ENCODE measurements at places on chromosomes 12 and 14.
A peak's percentile ranks its signal among the peaks of the same experiment; 100 is the strongest.

- no peak for DNase-seq
Observed at GRCh38 chr14:55450124-55450523, 9.7 kb upstream of the TBPL2 start.

DNA sequence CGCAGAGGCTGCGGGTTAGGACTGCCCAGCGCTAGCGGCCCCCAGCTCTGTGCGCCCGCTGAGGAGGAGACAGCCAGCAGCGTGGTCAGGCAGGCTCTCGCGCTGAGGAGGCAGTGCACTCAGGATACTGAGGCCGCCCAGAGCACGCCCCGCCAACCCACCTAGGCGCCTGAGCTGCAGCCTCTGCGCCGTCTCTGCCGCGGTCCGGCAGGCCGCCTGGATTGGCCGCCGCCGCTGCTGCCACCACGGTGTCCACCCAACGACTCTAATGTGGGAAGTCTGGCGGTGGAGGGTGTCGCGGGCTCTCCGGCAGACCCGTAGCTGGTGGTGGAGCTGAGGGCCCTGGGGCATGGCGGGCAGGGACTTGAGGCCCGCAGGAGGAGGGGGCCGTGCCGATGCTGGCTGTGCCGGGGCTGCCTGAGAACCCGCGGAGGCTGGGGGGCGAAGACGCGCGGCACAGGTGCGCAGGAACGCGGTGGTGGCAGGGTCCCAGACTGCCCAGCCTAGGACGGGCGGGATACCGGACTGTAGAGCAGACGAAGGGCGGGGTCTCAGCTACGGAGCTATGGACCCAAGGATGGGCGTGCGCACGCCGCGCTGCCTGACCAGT, 69.9 kb downstream of the ASCL4 start:
- no peak for DNase-seq

DNA sequence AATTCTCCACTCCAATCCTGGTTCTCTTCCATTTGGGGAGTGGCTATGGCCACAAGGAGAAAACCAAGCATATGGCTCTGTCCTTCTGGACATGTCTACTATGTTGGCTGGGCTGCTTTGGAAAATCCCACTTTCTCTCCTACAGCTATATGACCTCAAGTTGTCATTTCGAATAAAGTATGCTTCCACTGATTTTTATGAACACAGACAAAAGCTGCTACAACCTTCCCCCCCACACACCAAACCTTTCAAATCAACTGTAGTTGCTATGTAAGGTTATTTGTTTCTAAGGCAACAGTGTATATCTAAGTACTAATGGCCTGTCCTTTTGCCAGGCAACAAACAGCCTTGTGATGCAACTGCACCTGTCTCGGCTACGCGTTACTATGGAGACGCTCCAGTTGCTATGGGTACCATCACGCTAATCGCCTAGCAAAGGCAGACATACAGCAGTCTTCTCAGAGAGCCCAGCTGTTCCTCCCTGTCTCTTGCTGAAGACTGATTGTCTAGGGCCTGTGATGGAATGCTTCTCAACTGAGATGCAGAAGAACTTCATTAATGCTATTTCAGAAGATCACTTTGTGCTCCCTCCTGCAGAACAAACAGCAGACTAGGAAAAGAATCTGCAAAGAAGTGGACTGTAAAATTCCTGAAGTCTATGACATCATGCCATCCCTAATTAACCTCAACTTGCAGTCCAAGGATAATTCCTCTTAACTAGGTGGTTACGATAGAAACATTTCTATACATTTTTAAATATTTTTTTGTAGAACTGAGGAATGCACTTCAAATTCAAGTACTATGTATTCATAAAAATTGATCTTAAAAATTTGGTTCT, 67.6 kb downstream of the FOXN3 start:
- DNase-seq = no peak

- DNase-seq = no peak
Observed at GRCh38 chr12:59453475-59453874, 142.4 kb upstream of the SLC16A7 start.

DNA sequence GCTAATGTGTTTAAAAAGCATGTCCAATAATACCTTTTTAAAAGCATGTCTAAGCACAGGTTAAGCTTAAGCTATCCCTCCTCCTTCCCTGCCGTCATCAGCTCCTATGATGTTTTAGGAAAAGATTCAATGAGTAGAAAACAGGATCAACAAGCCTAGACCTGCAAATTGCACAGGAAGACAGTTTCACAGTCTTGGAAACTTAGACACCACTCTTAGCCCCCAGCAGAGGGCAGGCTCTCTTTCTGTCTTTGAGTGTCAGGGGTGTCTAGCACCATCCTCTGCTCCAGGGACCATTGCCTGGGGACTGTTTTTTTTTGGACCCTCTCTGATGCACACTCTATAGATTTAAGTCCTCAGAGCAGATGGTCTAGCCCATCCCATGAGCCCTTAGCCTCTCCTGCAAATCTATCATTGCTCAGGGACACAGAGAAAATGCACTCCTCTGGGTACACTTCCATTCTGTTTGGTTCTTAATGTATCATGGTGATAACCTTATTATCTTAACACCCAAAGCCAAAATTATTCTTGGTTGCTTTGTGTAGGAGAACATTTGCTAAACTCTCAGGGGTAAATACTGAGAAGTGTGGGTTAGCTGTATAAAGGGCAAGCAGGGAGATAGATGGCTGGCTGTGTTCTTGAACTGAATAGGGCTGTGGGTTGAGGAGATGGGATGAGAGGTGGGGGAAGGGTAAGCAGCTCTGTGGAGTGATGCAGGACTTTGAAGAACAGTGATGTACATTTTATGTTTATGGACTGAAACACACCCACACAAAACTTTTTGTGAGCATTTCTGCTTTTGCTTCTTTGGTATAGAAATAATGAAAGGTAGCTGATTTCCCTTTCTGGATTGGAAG, 259.9 kb upstream of the DDHD1 start:
- no peak for DNase-seq

DNA sequence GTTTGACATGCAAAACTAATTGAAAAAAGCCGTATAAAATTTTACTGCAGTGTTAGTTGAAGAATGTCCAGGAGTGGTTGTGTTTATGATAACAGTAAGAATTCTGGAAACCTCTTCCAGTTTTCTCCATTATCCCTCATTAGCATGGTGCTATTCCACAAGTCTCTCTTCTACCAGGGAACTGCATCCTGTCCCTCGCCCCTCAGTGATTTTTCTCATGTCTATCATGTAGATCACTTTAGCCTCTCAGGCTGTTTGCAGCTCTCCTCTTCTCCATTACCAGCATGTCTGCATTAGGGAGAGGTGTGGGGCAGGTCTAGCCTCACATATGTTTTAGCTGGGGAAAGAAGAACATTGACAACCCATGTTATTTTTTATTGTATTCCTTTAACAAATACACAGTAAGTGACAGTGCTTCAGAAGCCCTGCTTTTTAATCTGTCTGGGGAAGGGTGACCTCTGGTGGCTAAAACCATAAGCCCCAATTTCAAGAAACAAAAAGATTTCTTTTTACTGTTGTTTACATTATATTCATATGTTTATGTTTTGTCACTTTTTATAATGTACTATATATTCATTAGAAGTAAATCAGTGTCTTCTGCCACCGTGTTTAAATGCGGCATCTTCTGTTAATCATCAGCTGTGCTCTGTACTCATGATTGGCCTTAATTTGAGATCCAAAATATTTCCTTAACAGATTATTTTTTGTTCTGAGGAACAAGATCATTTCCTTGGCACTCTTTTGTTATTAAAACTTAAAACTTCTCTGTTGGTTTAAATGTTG, 70.7 kb downstream of the RASSF8 start:
- DNase-seq = no peak

DNA sequence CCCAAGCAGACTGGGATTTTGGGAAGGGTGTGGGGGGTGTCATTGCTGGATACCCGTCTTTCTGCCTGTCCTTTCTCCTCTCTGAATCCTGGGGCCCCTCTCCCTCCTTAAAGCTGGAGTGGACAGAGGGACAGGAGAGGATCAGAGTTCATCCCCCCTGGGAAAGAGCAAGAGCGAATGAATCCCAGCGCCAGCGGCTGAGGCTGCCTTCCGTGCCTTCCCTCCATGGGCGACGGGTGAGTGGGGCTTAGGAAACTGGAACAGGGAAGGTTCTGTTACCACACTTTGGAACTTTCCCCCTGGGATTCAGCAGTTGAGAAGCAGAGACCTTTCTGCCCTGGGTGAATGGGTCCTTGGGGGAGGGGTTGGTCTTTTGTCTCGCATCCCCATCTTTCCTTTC, 16.2 kb upstream of the RIN3 start:
- DNase-seq = no peak

DNA sequence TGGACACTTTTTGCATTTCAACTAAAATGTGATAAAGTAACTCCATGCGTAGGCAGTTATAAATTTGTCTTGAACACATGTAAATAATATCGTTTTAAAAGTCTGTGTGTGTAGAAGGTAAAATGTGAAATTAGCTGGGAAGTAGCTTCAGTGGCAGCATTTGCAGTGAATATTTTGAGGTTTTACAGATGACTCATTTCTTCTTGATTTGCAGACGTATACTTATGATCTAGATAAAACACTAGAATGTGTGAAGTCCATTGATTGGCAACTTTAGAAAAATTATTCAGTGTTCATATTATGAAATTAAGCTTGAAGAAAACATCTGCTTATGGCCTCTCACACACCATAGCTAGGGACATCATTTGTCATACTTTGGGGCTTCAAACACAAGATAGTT, 788.6 kb upstream of the NOVA1 start:
- DNase-seq = no peak

DNA sequence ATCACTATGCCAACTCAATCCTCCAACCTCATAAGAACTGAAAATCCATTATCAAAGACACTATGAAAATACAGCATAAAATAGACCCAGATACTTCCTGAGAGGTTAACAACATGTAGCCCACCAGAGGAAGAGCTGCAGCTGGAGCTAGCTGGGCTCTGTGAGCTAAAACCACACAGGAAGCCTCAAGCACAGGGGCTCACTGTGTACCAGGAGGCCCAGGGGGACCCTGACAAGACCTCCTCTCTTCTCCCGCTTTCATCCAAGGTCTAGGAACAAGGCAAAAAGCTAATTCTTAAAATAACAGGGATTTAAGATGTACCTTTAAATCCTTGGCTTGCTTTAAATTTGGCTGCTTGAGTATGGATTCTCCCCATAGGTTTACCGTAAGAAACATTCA, 53.6 kb downstream of the EIF2S3B start:
- no peak for DNase-seq

- DNase-seq = no peak
Observed at GRCh38 chr12:82708061-82708879, 21.6 kb downstream of the TMTC2 start.

DNA sequence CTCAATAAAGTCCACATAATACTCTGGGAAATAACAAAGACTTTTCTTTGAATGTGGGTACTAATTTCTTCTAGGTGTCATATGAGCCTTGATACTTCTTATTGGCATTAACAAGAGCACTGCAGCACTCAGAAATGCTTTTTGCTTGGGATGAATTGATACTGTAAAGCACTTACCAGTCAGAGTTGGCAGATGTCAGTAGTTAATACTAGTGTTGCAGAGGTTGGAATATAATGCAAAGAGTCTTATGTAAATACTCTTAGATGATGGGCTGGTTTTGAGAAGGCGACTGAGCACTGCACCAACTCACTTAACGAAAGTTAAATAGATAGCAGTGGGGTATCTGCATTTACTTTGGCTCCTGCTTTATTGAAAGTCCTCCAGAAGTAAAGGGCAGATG, 25.6 kb upstream of the MBIP start:
- DNase-seq = no peak

GRCh38 chr12:107514887-107515445, 170.6 kb upstream of the PWP1 start:
- no peak for DNase-seq

GRCh38 chr12:74408601-74409166, 129.0 kb upstream of the ATXN7L3B start:
- no peak for DNase-seq

DNA sequence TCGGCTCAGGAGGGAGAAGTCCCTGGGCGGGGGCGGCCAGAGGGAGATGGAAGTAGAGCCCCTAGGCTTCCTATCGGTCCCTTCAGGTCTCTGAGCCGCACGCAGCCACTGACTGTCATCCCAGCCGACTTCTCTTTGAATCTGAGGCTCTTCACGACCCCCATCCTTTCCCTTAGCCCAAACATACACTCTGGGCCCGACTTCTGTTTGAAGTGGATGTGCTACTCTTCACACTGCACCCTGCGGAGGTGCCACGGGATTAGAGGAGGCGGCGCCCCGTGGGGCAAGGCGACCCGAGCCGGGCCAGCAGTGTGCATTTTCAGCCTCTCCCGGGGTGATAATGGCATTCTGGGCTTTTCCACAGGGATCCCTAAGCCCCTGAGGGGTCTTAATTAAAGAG, 6.0 kb upstream of the DACT1 start:
- no peak for DNase-seq

DNA sequence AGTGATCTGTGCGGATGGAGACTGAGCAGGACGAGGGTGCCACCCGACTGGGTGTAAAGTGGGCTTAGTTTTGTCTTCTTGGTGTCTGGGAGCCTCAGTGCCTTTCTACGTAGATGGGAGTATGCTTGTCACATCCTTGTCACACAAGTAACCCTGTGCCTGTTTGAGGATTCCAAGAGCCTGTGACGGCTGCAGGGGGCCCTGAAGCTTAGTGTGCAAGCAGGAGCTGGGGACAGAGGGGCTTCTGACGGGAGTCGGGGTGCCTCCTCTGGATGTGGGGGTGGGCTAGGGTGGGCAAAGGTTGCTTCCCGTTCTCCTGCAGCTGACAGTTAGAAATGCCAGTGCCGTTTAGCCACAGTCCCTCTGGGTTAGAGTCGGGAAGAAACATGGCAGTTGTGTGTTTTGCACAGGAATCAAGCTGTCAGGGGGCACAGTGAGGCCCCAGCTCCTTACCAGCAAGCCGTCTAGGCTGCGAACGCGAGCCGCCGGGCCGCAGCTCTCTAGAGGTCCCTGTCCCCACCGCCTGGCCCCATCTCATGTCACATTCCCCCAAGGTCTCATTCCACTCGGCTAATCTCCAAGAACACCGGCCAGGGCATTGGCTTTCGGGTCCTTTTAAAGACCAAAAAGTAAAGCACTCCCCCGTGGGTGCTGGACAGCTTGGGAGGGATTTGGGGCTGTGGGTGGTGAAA, 7.0 kb downstream of the RTL1 start:
- DNase-seq = peak; percentile 36

DNA sequence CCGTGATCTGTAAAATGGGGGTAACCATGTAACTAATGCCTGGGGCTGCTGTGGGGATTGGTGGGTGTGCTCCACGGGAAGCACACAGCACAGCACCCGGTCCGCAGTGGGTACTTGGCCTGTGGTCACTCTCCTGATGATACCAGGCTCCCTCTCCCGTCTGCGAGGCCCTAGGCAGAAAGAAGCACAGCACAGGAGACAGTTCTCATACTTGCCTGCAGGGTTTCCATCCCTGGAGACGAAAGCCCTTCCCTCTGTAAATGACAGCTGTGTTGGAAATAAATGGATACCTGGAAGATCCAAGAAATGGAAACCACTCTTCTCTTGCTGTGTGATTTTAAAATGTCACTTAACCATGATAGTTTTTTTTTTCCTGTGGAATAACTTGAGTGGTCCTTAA, 7.9 kb upstream of the PRMT8 start:
- no peak for DNase-seq

- no peak for DNase-seq
Observed at GRCh38 chr14:75425446-75425845, 2.4 kb upstream of the JDP2 start.

GRCh38 chr12:52648012-52648550, 3.9 kb downstream of the KRT2 start:
- DNase-seq = peak; percentile 46

All from right atrium auricular region (tissue), 2 donors.